Sigmoid colon (tissue), 7 donors: ENCODE measurements at places on chromosomes 3 and 15. TPM values are rescaled to one million over a fixed set of nuclear protein-coding genes. Genes with fewer than 3 reads are reported as not detected.

Gene LTK
- 1.6 TPM for total RNA-seq

Gene SOX14
- total RNA-seq: not detected

Gene MYRIP
- 3.1 TPM for total RNA-seq

Gene CPN2
- total RNA-seq: not detected

Gene SLC12A8
- not detected for total RNA-seq

Gene PLA2G4B
- total RNA-seq: 1.8 TPM

Gene TLR9
- total RNA-seq: not detected

- H3K36me3 ChIP-seq: no peaks in the 10 kb centered on the region
- peak overlapping the region; percentile 63 for H3K27ac ChIP-seq
- no peaks in the 10 kb centered on the region for H3K27me3 ChIP-seq
- H3K4me1 ChIP-seq: peaks cover 69% of the 10 kb centered on the region
- no peak overlapping the region for H3K4me3 ChIP-seq
Measured at GRCh38 chr3:184691397-184692231, 20.2 kb downstream of the MAGEF1 start.

DNA sequence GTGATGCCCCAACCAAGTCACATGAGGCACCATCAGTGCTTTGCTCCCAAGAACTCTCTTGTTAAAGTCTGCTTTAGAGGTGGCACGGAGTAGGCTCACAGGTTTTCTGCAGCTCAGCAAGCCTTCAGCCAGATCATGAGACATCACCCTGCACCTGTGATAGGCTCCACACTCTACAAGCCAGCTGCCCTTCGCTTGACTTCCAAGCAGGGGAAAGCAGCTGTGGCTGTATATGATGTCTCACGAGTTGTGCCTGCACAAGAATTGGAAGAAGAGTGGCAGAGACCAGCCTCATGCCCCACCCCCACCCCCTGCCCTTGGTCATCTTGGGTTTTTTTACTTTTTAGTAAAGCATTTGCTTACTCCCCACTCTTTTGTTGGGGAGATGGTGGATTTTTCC, 22.5 kb downstream of the MRPS11 start:
- no peaks in the 10 kb centered on the region for H3K36me3 ChIP-seq
- H3K4me1 ChIP-seq: no peaks in the 10 kb centered on the region
- no peak overlapping the region for H3K27ac ChIP-seq
- H3K27me3 ChIP-seq: no peaks in the 10 kb centered on the region

DNA sequence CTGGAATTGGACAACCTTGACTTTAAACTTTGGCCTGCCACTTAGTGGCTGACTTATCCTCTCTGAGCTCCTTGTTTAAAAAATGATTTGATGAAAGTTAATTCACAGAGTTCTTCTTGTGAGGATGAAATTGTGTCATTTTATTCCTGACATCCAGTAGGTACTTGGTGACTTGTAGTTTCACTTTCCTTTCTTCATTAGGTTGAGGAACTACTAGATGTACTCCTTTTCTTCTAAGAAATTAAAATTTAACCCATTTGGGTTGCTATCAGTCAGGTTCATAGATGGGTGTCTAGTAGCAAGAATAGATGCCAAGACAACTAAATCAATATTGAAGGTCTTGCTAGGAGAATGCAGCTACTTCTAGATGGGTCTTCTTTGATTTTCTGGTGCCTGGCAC, 5.2 kb downstream of the NR1D2 start:
- no peak overlapping the region for H3K4me3 ChIP-seq
- peaks cover 6% of the 10 kb centered on the region for H3K36me3 ChIP-seq
- no peaks in the 10 kb centered on the region for H3K27me3 ChIP-seq
- H3K27ac ChIP-seq: peak overlapping the region; percentile 99

DNA sequence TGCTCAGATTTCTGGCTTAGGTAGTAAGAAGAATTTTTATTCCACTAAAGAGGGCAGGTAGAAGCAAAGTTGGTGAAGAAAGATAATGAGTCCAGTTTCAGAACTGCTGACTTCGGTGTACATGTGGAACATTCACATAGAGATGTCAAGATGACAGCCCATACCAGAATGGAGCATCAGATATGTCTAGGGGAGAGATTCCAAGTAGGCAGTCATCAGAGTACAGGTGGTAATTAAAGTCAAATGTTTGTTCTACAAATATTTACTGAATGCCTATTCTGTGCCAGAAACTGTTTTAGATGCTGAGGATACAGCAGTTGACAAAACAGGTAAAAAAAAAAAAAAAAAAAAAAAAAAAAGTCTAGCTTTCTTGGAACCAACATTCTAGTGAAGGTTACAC, 81.9 kb downstream of the FGF12 start:
- no peak overlapping the region for H3K4me3 ChIP-seq
- no peaks in the 10 kb centered on the region for H3K27me3 ChIP-seq
- H3K36me3 ChIP-seq: no peaks in the 10 kb centered on the region
- H3K27ac ChIP-seq: no peak overlapping the region
- no peaks in the 10 kb centered on the region for H3K4me1 ChIP-seq

DNA sequence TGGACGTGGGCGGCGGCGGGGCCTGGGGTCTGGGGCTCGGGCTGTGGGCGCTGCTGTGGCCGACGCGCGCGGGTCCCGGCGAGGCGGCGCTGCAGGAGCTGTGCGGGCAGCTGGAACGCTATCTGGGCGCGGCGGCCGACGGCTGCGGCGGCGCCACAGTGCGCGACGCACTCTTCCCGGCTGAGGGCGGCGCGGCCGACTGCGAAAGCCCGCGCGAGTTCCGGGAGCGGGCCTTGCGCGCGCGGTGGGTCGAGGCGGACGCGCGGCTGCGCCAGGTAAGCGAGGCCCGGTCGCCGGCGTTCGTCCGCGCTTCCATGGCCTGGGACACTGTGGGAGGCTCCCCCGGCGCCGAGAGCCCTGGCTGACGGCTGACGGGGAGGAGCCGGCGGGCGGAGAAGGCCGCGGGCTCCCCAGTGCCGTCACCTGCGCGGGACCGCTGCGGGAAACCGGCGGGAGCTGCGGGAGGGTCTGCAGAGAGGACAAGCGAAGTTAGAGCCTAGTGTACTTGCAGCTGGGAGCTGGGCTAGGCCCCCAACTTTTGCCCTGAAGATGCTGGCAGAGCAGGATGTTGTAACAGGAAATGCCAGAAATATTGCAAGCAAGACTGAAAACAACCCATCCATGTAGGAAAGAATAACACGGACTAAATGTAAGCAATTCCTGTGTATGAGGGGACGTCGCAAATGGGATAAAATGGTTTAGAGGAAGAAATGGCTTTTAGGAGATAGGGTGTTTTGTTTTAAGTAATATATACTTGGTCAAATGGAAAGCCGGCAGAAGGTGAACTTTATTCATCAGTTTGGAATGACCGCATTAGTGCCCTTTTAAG, 847 bp downstream of the WHAMM start:
- H3K36me3 ChIP-seq: peaks cover 9% of the 10 kb centered on the region
- peak; percentile 67 for DNase-seq
- no peaks in the 10 kb centered on the region for H3K27me3 ChIP-seq
- H3K4me1 ChIP-seq: peaks cover 15% of the 10 kb centered on the region

DNA sequence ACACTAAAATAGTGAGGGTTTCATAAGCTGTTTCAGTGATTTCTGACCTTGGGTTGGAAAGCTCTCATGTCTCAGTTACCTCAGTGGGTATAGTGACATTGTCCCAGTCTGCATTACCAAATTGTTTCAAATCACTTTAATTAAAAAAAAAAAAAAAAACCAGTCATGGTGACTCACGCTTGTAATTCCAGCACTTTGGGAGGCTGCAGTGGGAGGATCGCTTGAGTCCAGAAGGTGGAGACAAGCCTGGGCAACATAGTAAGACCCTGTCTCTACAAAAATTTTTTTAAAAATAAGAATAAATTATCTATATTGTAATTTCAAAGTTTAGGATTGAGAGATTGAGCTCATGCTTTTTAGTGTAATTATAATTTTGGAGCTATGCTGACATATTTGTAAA, 78.0 kb downstream of the MBNL1 start:
- H3K36me3 ChIP-seq: no peaks in the 10 kb centered on the region
- no peaks in the 10 kb centered on the region for H3K4me1 ChIP-seq
- H3K27ac ChIP-seq: no peak overlapping the region

DNA sequence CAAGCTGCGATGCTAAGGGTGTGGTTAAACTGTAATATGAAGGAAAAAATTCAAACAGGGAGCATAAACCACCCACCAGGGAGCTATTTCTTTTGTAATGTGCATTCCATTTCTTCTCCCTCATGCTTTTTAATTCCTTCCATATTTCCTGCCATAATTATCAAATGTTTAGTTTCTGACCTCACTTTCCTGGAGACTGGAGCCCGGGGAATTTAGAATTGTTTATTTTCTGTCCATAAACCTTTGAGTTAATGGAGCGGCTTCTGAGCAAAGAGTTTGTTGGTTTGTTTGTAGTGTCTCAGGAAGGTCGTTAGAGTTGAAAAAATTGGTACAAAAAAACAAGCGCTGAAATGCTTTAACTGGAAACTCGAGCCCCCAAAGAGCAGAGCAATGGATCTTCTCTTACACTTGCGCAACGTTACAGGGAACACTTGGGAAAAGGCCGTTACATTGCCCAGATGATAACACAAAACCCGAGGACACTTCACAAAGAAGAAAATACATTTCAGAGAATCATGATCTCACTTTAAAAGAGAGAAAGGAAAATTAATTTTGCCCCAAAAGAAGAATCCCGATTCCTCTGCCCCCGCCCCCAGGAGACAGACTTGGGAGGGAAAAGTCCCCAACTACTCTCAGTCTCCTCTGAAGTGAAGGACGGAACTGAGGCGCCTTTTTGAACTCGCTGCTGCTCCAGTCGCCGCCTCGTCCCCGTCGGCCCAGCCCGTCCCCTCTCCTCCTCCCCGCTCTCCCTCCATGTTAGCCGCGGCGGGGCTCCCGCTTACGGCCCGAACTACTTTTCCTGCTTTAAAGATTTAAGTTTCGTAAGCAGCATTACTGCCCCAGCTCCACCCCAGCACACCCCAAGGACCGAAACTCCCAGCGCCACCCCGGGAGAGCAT, 842 bp downstream of the FSTL1 start:
- peak; percentile 75 for DNase-seq
- peaks cover 52% of the 10 kb centered on the region for H3K4me1 ChIP-seq
- H3K4me3 ChIP-seq: peak overlapping the region; percentile 85
- no peaks in the 10 kb centered on the region for H3K36me3 ChIP-seq
- H3K27ac ChIP-seq: peak overlapping the region; percentile 98

DNA sequence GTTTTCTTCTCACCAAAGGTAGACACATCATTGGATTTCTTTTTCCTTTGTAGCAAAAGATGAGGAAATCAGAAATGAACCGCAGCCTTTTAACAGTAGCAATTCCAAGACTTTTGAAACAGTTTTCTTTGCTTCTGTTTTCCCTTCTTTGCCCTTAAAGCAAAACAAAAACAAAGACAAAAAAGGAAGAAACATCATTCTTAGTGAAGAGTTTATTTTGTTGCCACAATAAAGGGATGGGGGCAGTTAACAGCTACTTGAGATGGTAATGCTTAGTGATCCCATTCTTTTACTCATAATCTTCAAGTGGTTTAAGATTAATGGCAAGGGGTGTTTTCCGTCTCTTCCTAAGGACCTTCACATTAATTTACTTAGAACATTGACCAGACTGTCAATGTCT, 218.8 kb downstream of the MEIS2 start:
- no peaks in the 10 kb centered on the region for H3K27me3 ChIP-seq
- no peak for DNase-seq
- H3K36me3 ChIP-seq: no peaks in the 10 kb centered on the region

DNA sequence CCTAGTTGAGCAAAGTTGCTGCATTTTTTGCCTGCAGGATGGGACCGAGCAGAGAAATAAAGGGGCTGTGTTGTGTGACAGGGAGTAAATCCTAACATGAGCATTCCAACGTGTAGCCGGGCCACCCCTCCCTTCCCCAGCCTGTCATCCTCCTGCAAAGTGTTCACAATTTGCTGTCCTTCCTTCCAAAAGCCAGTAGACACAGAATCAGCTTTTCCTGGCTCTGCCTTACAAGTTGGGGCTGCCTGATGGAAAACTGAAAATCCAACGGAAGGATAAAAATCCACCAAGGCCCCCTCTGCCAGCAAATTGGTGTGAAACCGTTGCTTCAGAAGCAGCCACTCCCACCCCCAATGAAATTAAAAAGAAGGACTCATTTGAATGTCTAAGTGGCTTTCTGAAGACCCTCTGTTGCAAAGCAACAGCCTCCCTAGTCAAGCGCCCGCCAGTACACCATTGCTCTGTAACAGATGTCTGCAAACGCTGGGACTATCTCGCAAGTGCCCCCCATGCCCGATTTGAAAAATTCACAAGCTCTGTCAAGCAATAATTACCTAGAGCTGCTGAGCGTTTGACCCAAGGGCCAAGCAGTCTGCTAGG, 665 bp downstream of the FRMD4B start:
- H3K4me1 ChIP-seq: no peaks in the 10 kb centered on the region
- H3K36me3 ChIP-seq: no peaks in the 10 kb centered on the region
- H3K4me3 ChIP-seq: peak overlapping the region; percentile 52
- H3K27ac ChIP-seq: peak overlapping the region; percentile 4
- peaks cover 10% of the 10 kb centered on the region for H3K27me3 ChIP-seq
- no peak for DNase-seq

GRCh38 chr3:37137516-37137915, 36.9 kb downstream of the LRRFIP2 start:
- H3K27ac ChIP-seq: no peak overlapping the region
- H3K36me3 ChIP-seq: no peaks in the 10 kb centered on the region
- H3K4me1 ChIP-seq: peaks cover 2% of the 10 kb centered on the region

GRCh38 chr3:14488286-14489041, 51.7 kb downstream of the GRIP2 start:
- H3K27me3 ChIP-seq: no peaks in the 10 kb centered on the region
- H3K4me1 ChIP-seq: no peaks in the 10 kb centered on the region
- DNase-seq: no peak
- H3K27ac ChIP-seq: no peak overlapping the region
